ENCODE measurements at places on chromosomes 1 and 21.
A peak's percentile ranks its signal among the peaks of the same experiment; 100 is the strongest.

DNA sequence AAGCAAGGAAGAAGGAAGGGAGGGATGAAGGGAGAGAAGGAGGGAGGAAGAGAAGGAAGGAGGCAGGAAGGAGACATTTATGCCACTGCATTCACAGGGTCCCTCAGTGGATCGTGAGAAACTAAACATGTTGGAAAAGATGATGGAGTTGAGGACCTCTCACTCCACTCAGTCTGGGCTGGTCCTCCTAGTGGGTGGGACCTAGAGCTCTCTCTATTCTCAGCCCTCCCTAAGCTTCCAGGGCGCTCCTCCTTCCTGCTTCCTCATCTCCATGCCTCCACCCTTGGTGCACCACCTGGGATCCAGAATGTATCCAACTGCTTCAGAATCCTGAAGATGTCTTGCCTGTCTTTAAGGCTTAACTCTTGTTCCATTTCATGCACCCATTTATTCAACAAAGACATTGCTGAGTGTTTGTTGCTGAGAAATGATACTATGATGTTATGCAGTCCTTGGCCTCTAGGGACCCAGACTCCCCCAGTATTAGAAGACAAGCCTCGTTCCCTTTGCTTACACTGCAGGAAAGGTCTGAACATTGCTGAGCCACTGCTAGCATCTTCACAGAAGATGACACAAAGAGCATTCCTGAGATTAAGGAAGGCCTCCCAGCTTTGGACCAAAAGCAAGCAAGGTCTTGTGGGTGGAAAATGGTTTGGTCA is 88.5 kb downstream of the BEND5 start:
- no peak for DNase-seq

- peak; percentile 13 for DNase-seq
Measured at GRCh38 chr1:77271852-77272580, 9.8 kb upstream of the AK5 start.

DNA sequence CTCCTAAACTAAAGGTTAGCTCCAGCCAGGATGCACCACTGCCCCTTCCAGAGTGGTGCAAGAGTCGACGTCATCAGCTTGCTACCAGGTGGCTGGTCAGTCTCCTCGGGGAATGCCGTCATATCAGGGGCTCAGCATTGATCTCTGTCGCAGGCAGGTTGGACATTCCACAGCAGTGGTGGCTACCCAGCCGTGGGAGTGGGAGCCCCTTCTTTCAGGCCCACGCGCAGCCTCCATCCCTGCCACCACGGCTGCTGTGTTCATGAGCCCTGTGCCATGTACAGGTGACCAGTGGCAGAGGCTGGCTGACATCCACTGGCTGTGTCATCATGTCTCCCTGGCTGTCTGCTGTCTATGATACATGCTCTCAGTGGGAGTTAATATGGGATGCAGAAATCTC is 25.5 kb downstream of the IL10RB start:
- DNase-seq: no peak

- no peak for DNase-seq
Measured at GRCh38 chr1:217228689-217229088, 402.2 kb downstream of the GPATCH2 start.
